ENCODE measurements at places on chromosomes 3 and 15. TPM values are rescaled to one million over a fixed set of nuclear protein-coding genes. Genes with fewer than 3 reads are reported as not detected.

Gene BOC
- total RNA-seq = not detected

Gene ULK3
- 106 TPM for total RNA-seq

Gene KCTD6
- total RNA-seq = 8.5 TPM

Gene SLC28A1
- not detected for total RNA-seq

Gene ILDR1
- total RNA-seq = not detected

Gene SCAMP2
- 87.1 TPM for total RNA-seq

Gene ZNF80
- 0.65 TPM for total RNA-seq

Gene CHST2
- total RNA-seq = 4.5 TPM

Gene TTLL13
- total RNA-seq = not detected

Gene RTP2
- total RNA-seq = not detected

Gene FGD5
- total RNA-seq = not detected

GRCh38 chr3:53856964-53857363, 10.6 kb downstream of the IL17RB start:
- no peak for DNase-seq

DNA sequence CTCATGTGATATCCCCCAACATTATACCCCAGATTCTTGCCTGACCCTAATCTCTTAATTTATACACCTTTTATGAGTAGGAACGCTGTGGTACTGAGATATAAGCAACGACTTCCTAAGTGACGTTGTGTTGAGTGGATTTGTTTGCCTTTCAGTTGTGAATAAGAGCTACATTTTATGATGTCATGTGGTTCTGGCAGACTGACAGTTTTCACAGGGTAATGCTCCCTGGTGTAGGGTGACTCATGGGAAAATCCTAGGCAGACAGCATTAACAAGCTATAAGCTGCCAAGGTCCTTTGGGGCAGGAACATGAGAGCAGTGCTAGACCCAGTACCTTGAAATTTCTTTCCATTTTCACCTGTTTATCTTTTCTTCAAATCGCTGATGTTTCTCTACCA, 11.2 kb downstream of the C3orf52 start:
- no peak for DNase-seq

GRCh38 chr15:29270169-29270955, 740 bp upstream of the NSMCE3 start:
- DNase-seq = peak; percentile 80

DNA sequence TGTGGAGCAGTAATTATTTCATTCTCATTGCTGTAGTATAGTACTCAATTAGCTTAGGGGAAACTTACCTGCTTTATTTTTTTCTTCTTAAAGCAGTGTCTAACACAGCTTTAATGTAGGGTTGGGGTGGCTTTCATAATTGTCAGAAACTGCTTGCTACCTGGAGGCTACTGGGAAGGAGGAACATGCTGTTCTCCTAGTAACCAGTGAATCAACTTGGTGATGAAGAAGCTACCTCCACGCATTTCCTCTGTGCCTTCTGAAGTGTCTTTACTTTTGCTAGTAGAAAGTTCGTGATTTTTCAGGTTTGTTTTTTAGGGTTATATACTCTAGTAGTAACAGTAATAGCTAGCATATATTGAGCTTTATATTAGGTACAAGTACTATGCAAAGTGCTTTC, 11.5 kb downstream of the FEM1B start:
- no peak for DNase-seq

GRCh38 chr3:39213613-39214012, 21.2 kb upstream of the XIRP1 start:
- DNase-seq = no peak

- DNase-seq = no peak
These were observed 335.3 kb upstream of the NECTIN3 start for GRCh38 chr3:110736332-110736731.

DNA sequence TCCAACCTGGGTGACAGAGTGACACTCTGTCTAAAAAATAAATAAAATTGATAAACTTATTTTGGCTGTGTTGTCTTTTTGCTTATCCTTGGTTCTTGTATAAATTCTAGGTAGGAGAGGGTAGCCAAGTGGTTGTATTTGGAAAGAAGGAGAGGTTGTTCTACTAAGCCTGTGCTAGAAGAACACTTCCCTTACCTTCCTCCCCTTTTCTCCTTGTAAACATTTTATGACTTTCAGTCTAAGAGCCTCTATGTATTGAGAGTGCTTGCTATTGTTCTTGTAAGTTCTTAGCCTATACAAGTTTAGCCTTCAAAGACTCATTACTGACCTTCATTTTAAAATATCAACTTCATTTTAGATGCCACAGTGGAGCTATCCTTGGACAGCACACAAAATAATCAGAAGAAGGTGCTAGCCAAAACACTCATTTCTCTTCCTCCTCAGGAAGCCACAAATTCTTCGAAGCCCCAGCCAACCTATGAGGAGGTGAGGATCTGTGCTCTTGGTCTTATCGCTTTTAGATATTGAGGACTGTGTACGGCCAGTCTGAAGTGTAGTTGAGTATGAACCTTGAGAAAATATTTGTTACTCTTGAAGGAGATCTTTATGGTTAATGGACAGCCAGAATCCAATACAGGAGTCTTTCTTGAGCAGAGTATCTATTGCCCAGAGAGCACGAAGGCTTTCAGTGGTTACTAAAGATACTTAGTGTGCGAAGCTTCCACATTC, 22.1 kb downstream of the SNX1 start:
- DNase-seq = no peak

GRCh38 chr3:81393251-81393650, 368.2 kb downstream of the GBE1 start:
- no peak for DNase-seq

- no peak for DNase-seq
These were observed 102.6 kb downstream of the TFG start for GRCh38 chr3:100811779-100812507.

- DNase-seq = peak; percentile 72
These were observed 7.5 kb downstream of the CMTM7 start for GRCh38 chr3:32399030-32399620.

DNA sequence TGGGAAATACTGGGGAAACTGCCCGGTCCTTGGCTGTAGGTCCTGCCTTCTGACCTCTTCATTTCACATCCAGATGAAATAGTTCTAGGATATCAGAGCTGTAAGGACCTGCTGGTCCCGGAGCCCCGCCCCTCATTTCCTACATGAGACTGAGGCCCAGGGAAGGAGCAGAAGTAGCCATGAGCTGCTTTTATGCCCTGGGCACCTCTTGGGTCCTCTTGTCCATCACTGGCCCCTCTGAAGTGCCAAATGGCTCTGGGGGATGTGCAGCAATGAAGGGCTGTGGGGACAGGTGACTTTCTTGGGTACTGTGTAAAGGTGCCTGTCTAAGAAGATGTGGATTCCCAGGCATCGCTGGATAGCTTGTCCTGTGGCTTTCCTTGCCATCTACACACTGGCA, 40.3 kb upstream of the ESYT3 start:
- DNase-seq = no peak

- no peak for DNase-seq
These were observed 10.2 kb downstream of the GLCE start for GRCh38 chr15:69170597-69170996.

- DNase-seq = no peak
These were observed 8.1 kb upstream of the SLC6A1 start for GRCh38 chr3:10984371-10984896.

DNA sequence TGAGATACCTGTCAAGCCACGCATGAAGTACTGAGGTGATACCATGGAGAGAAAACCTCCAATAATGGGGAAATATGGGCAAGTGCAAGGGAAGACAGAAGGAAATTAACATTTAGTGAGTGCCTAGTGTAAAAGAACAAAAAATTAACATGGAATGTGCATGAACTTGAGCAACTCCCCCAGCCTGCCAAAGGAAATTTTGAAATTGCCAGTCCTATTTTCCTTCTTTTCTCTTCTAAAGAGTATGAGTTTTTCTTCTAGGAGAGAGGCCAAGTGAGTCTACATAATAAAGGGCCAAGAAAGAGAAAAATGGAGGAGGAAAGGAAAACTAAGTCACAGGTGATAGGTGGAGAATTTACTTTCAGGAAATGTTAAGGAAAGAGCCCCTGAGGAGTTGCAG, 602.4 kb upstream of the MDFIC2 start:
- DNase-seq = no peak

GRCh38 chr3:41674449-41674848, 287.5 kb downstream of the ULK4 start:
- no peak for DNase-seq

GRCh38 chr15:66724732-66725463, 22.9 kb downstream of the SMAD6 start:
- DNase-seq = no peak

- DNase-seq = no peak
These were observed 221.4 kb downstream of the SOX2 start for GRCh38 chr3:181933052-181933618.
